Bone marrow (tissue), 2 donors: ENCODE measurements at places on chromosomes 4 and X.

DNA sequence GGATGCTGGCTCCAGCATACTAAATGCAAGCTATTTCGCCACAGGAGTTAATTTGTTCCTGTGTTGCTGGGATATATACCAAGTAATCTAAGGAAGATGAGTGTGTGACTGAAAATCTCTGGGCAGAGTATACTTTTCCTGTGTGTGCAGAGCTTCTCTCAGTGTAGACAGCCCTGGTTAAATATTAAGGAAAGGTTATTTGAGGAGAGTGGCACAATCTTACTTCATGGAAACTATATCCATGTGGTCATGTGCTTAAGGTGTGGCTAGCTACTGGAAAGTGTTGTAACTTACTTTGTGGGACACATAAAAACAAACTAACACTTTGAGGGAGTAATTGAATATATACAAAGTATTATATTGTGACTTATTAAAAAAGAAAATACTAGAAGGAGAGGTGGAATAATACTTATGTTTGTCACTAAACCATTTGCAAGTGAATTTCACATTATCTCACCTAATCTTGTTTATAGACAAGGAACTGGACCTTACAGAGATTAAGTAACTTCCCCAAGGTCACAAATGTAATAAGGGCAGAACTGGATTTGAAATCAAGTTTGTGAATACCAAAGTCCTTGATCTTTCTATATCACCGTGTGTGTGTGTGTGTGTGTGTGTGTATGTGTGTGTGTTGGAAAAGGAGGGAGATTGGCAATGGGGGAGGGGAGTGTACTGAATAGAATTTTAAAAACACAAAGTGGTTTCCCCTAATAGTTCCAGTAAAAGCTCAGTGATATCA is 408.2 kb upstream of the NR3C2 start:
- no peak for DNase-seq

DNA sequence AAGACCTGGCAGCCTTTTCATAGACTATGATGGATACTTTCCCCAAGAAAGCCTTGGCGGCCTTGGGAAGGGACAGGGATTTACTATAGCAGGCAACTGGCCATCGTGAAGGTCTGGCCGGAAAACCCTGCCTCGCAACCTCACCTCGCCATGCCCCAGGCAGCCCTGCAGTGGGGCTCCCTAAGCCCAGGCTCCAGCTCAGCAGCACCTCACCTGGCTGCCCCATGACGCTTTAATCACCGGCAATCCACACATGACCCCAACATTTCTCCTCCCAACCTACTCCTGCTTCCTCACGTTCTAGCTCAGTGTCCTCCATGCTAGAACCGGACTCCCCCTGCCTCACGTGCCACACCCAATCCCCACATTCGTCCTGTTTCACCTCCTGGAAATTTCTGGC is 82.4 kb downstream of the NSUN7 start:
- DNase-seq: no peak

GRCh38 chr4:15507679-15508078 is 38.0 kb downstream of the CC2D2A start:
- no peak for DNase-seq

DNA sequence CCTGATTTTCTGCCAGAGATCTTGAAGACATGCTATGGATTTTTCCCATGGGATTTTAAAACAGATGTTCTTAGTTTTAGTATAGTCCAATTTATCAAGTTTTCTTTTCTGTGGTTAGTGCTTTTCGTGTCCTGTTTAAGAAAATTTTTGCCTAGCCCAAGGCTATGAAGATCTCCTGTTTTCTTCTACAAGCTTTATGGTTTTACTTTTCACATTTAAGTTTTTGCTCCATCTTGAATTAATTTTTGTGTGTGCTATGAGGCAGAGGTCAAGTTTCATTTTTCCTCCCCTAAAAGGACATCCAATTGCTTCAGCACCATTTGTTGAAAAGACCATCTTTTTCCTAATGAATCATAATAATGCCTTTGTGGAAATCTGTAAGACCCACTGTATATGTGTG is 65.6 kb downstream of the POLR2B start:
- DNase-seq: no peak

GRCh38 chr4:172061204-172061603 is 248.0 kb downstream of the GALNTL6 start:
- no peak for DNase-seq
